Thoracic aorta (tissue), 2 donors: ENCODE measurements at places on chromosomes 2 and 18.

DNA sequence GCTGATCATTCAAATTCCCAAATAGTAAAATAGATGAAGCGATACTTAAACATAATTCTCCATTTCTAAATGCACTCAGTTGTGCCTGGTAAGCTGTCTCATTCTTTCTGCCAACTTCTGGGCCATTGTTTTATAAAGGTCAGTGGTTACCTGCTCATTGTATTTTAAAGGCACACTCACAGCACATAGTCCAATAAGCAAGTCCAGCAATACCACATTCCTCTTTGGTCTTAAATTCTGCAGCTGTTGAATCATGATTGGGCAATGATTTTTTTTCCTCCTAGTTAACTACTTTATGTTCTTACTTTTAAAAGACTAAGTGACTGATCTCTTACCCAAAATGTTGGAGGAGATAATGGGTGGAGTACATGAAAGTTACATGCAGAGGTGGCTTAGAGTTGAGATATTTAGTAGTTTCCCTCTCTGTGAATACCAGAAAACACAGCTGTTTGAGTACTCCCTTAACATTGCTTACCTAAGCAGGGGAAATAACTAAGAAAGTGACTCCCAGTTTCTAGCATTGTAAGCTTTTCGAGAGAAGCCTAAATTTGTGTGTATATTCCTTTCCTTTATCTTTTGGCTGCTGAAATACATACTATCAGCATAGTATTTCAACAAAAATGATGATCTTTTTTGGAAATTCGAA, 220.7 kb downstream of the CAMKMT start:
- DNase-seq: no peak

GRCh38 chr2:1686784-1687105, 57.6 kb downstream of the PXDN start:
- DNase-seq: no peak

DNA sequence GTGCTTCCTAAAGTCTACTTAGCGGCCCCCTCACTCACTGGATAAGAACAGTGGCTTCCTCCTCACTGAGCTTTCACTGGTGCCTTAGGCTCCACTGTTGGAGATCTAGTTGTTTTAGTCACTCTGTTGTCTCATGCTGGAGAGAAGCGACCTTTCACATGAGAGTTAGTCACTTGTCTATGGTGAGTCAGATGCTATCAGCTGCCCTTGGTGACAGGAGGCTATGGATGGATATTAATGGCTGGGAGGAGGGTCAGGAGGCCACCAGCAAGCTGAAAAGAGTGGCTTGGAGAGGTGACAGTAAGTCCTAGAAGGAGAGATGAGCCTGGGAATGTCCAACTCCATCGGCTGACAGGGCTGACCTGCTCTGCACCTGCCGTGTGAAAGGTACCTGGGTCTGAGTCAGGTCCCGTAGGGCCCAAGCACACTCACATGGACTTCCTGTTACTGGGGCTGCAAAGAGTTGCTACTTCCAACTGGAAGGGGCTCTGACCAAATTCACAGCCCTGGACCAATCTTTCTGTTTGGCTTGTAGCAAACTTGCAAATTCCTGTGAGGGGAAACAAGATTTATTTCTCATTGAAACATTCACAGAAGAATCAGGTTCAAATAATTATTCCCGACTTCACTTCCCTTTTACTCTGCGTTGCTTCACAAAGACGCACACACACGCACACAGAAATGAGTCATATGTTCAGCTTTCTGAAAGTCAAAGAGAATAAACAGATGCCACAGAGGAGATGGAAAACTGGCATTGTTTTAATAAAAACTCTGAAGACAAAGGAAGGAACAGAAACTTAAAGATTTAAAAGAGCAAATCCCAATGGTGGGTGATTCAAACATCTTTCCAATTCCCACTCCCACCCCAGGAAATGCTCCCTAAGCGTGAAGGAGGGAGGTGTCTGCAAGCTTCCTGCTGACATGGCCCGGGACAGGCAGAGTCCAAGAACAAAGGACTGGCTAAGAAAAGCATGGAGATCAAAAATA, 203.5 kb upstream of the TWIST2 start:
- DNase-seq: no peak

- DNase-seq: no peak
These were observed 47.1 kb downstream of the SLC4A1AP start for GRCh38 chr2:27710640-27711430.

- DNase-seq: no peak
These were observed 4.7 kb downstream of the CD226 start for GRCh38 chr18:69943021-69943420.

GRCh38 chr18:52340406-52341102, 557 bp downstream of the DCC start:
- no peak for DNase-seq

DNA sequence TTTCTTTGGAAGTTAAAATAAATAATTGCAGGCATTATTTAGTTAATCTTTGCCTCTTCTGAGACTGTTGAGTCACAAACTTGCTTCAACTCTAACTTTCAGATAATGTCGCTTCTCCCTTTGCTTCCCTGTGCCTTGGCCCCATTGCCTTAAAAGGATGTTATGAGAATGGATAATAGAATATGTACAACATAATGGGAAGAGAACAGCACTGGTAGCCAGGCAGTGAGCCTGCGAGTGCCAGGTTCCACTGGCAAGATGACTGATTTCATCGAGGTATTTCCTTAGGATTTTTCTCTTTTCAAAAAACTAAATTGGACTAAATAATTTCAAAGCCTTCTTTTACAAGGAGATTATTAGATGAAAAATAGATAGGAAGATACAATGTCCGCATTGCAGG, 420.9 kb downstream of the TGIF1 start:
- DNase-seq: no peak

DNA sequence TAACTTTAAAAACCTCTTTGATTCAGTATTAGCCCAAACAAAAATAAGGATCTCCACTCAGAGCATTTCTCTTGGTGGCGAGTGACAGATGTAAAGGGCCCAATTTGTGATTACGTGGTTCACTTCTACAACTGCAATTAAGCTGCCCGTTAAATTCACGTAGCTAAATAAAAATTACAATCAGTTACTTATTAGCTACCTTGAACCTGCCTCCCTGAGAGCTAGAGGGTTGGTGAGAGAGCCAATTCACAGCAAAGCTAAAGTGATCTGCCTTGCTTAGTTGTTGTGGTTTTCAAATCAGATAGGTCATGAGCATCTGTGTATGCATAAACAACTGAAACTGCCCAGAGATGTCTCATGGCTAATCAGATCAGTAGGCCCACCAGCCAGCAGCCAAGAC, 156.7 kb downstream of the RNF152 start:
- no peak for DNase-seq

GRCh38 chr18:79727211-79727610, 47.6 kb downstream of the CTDP1 start:
- DNase-seq: no peak

- no peak for DNase-seq
These were observed 82.7 kb downstream of the MREG start for GRCh38 chr2:215930505-215931253.

DNA sequence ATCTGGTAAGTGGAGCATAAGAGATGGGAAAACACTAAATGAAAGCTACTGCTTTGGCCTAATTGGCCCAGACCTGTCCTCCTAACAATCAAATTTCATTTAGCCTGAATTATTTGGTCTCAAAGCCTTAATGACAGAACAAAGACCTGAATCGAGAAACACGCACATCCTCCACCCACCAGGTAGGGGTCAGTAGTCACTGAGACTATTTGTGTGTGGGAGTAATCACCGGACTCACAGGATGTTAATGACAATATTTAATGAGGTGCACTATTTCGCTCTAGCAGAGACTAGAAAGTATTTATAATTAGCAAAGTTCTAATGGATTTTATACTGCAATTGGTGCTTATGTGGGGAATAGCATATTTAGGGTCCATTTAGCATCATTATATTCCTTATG, 68.1 kb downstream of the RBM43 start:
- DNase-seq: no peak

DNA sequence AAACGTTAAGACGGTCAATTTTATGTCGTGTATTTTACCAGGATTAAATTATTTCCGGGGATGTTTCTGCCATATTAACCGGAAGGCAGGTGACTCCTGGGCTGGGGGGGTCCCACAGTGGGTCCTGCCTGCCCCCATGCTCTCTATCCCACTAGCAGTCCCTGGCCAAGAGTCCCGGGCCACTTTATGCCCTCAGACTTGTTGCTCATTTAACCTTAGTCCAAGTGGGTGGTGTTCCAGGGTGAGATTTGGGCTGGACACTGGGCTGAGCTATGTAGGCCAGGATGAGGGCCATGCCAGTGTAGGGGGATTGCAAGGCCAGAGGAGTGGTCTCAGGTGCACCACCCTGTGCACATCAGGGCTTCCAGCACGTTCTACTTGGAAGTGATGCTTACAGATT, 24.1 kb downstream of the TWIST2 start:
- DNase-seq: no peak

GRCh38 chr18:74477771-74478170, 18.4 kb upstream of the CNDP2 start:
- no peak for DNase-seq

DNA sequence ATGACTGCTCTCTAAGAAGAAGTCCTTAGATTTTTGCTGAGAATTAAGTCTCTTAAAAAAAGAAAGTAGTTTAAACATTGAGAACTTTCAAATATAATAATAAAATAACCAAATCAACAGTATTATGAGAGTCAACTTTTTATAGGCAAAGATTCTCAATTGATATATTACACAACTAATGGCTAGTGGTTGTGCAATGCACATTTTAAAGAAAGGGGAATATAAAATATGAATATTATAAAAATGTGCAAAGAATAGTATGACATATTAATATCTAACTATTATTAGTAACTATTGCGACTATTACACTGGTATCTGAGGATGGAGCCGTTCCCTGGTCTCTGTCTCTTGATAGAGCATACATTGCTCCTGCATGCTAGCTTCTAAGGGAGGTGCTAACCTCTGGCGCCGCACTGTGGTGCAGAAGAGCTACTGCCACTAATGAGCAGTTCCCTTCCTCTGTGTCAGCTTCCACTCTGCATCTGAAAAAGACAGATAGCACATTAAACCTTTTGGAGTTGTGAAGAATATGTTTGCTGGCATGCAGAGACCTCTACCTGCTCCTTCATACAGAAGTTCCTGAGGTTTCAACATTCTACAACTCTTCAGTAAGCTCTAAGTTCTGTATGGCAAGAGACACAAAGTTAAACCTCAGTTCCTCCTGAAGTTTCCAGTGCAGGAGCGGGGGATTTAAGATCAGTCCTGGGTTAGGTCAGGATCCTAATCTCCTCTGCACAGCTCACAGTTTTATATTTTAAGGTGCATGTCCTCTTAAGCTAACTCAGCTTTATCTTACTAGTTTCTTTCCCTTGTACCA, 3.5 kb upstream of the SLC9A2 start:
- DNase-seq: no peak

DNA sequence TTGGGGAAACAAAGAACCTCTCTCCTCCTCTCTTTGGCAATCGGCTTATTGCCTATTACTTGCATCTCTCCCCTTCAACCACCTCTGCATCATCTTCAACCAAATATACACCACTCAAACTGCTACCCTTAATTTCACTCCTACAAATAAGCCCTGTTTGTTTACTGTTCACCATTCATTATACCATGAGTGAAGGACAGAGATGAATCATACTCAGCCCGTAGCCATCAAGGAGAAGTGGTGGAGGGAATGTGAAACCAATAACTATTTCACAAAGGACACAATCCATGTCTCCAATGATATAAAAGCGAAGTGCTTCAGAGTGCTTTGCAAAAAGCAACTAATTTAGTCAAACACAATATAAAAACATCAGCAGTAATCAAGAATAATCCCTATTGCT, 76.8 kb downstream of the CACNB4 start:
- DNase-seq: no peak

DNA sequence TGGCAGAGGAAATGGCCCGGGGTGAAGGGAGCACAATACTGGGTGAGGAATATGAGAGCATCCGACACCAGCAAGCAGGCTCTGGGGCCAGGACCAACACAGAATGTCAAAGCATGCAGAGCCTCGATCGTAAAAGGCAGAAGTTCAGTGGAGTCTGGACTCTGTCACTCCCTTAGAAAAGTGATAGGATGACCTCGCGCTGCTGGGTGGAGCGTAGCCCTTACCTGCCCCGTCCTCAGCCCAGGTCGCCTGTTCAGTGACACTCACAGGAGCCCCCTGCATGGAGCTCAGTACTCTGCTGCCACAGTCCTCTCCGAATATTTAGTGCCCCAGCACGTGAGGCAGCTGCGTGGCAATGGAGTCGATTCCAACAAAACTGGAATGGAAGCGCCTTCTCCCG, 236.7 kb upstream of the MYT1L start:
- no peak for DNase-seq

DNA sequence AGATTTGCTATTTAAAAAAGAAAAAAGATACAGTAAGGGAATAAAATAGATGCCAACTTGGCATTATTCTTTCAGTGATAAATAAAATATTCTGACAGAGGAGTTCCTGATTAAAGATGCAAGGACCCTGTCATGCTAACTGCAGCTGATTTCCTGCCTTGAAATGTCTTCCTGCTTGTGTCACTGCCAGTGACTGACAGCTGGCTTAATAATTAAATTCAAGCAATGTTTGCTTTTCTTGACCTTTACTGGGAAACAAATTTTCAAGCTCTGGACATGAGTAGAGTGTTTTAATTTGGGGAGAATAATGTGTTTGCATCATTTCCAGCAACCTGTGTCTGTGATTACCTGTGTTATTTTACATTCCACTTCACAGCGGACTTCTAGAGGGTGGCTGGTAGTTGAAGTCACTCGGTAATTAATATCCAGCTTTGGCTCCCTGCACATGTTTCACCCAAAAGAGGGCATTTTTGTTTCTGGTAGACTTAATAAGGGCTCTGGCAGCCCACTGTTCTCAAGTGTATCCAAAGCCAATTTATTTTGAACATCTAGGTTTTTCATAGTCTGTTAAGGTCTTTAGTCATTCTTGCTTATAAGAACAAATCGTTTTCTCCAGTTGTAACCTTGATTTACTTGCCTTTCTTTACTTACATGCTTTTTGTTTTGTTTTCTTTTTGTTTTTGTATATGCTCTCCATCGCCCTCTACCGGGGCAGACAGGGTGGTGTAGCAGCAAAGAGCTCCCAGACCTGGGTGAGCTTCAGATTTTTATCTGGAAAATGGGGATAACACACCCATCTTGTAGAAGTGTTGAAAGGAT, 48.5 kb upstream of the PROKR1 start:
- DNase-seq: no peak

DNA sequence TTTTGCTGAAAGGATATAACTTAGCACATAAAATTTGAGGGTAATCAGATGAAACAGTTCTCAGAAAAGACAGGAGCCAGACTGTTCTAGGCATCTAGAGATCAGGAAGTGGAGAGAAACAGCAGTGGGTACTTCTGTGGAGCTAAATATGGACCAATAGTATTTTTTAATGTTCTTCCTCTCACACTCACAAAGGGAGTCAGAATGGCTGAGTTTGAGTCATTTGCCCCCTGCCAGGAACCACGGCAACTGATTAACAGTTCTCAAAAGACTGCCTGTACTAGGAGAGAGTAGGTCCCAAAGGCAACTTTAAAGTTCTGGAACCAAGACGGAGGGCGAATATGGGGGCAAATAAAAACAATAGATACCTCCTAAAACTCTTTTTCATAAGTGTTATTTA, 107.5 kb downstream of the GULP1 start:
- no peak for DNase-seq

GRCh38 chr2:21194147-21194546, 70.4 kb downstream of the TDRD15 start:
- no peak for DNase-seq
